Left renal cortex interstitium (tissue), 4 donors: ENCODE measurements at places on chromosomes 11 and 22. TPM values are rescaled to one million over a fixed set of nuclear protein-coding genes. Genes with fewer than 3 reads are reported as not detected.

DNA sequence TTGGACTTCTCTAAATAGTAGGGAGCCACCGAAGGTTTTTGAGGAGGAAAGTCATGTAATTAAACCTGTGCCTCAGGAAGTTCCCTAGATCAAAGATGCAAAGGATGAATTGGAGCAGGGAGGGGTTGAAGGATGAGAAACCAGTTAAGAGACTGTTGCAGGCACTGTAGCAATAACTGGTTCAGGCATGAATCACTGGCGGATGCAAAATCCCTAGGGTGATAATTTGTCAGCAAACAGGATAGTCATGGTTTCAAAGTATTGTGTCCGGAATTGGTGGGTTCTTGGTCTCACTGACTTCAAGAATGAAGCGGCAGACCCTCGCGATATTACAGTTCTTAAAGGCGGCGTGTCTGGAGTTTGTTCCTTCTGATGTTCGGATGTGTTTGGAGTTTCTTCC is 19.9 kb downstream of the TRIOBP start:
- no peak for DNase-seq

Gene RIMBP3C
- polyA plus RNA-seq, result 0.32 TPM

Gene CBLIF
- polyA plus RNA-seq, result 0.11 TPM

DNA sequence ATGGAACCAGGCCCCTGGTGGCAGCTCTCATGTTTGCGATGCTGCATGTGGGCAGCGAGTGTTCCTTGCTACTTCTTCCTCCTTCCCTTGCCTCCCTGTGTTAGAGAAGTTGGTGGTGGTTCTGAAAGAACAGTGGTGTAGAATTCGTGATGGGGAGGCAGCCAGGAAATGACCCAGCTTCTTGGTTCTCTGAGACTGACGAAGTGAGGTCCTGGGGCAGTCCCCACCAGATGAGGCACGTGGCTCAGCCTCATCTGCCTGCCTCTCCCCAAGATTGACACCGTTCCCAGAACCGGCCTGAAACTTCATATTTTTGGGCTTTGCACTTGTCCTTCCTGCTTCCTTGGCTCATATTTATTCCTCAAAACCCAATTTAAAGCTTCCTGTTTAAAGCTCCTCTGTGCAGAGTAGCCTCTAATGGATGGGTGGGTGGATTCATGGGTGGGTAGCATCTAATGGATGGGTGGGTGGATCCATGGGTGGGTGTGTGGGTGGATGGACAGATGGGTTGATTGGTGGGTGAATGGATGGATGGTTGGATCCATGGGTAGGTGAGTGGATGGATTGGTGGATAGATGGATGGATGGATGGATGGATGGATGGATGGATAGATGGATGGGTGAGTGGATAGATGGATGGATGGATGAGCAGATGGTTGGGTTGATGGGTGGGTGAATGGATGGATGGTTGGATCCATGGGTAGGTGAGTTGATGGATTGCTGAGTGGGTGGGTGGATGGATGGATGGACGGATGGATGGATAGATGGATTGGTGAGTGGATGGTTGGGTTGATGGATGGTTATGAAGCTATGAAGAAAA is 77.3 kb upstream of the ATXN10 start:
- no peak for DNase-seq

- DNase-seq, result no peak
These were observed 29.8 kb downstream of the SREBF2 start for GRCh38 chr22:41862530-41863266.

DNA sequence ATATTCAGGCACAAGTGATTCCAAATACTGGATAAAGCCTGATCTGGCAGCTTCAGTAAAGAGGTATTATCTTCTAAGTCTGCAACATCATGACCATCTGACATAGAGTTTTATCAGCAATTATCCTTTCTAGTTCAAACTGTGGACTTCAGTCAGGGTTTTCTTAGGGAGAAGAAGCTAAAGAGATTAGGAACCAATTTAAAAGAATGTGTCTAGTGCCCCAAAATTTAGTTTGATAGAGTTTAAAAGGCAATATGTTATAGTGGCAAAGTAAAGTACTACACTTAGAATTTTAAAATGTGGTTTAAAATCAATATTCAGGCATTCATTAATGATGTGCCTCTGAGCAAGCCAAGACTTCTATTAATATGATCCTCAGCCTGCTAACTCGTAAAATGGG is 5.4 kb downstream of the PAK1 start:
- DNase-seq, result no peak

Gene CCDC179
- not detected for polyA plus RNA-seq

Gene GPHA2
- polyA plus RNA-seq, result 1.9 TPM

- DNase-seq, result no peak
These were observed 42.9 kb downstream of the LRRC32 start for GRCh38 chr11:76627606-76628005.

- DNase-seq, result no peak
These were observed 8.1 kb downstream of the SULT4A1 start for GRCh38 chr22:43854121-43854785.

GRCh38 chr11:1128311-1129142 is 29.2 kb upstream of the MUC5AC start:
- no peak for DNase-seq

Gene KCTD14
- 11.7 TPM for polyA plus RNA-seq

GRCh38 chr11:102007567-102008437 is 39.4 kb upstream of the CFAP300 start:
- DNase-seq, result peak; percentile 30

DNA sequence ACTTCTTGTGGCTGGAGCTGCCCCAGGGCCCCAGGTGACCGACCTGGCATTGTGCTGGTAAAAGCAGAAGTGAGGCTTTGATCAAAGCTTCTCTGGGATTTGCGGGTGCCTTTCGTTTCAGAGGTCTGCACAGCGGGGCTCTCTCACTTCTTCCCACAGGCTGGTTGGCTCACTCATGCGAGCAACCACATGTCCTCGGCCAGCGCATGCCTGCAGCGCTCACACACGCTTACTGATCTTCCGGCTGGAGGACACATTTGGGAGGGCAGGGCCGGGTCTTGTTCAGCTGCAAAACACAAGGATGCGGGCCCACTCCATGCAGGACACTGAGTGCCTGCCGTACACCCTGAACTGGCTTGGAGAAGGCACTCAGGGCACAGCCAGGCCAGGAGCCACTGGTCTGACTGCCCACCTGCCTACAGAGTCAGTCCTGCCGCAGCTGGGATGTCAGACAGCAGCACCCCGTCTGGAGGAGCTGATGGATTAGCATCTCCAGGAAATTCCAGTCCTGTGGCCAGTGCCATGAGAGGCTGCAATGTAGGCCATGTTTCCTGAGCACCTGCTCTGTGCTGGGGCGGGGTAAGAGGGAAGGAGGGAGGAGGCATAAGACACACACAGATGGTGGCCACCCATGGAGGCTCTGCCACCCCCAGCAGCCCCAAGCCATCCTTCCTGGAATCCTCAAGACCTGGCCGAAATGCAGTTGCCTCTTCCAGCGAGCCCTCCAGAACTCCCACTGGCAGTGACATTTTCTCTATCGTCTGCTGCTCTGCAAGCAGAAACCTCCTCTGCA is 1383.2 kb downstream of the BRD1 start:
- no peak for DNase-seq

DNA sequence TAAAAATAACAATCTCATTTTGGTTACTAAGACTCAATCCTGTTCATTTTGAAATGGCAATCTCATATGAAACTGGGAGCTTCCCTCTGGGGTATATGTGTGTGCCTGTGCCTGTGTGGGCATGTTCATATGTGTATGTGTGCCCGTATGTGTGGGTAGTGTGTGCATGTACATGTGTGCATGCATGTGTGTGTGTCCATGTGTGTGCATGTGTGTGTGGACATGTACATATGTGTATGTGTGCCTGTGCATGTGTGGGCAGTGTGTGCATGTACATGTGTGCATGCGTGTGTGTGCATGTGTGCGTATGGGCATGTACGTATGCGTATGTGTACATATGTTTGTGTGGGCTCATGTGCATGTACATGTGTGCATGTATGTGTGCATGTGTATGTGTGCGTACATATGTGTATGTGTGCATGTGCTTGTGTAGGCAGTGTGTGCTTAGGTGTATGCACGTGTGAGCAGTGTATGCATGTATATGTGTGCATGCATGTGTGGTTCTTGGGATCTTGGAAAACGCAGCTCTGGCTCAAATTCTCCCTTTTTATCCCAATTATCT is 24.5 kb upstream of the CACNG2 start:
- no peak for DNase-seq

Gene C11orf87
- polyA plus RNA-seq, result 0.29 TPM

Gene PDE3B
- polyA plus RNA-seq, result 6.8 TPM

Gene OR52H1
- polyA plus RNA-seq, result not detected

DNA sequence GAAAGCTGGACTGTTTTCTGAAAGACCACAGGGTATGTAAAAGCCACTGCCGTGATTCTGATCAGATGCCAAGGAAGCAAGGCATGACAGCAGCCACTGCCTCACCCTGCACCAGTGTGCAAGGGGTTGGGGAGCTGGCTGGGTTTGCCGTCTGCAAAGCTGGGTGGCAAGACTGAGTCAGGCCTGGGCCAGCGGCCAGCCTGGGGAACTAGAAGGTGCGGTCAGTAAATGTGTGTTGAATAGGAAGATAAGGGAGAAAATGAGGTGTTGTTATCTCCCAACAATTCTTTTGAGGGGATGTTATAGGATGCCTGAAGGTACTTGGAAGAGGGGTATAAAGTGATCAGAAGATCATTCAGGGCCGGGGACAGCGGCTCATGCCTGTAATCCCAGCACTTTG is 8.0 kb downstream of the VSTM5 start:
- DNase-seq, result no peak

DNA sequence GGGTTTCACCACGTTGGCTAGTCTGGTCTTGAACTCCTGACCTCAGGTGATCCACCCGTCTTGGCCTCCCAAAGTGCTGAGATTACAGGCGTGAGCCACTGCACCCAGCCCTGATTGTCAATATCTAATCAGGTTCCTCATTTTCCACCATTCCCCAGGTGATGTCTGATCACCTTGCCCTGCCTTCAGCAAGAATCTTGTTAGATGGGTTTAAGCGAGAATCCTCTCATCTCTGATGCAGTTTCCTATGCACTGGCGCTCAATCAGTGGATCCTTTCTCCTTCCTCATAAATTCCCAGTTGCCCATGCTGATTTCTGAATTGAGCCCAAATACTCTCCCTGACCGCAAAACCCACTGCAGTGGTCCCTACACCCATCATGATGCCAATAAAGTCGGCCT is 664 bp upstream of the ZC3H7B start:
- no peak for DNase-seq

DNA sequence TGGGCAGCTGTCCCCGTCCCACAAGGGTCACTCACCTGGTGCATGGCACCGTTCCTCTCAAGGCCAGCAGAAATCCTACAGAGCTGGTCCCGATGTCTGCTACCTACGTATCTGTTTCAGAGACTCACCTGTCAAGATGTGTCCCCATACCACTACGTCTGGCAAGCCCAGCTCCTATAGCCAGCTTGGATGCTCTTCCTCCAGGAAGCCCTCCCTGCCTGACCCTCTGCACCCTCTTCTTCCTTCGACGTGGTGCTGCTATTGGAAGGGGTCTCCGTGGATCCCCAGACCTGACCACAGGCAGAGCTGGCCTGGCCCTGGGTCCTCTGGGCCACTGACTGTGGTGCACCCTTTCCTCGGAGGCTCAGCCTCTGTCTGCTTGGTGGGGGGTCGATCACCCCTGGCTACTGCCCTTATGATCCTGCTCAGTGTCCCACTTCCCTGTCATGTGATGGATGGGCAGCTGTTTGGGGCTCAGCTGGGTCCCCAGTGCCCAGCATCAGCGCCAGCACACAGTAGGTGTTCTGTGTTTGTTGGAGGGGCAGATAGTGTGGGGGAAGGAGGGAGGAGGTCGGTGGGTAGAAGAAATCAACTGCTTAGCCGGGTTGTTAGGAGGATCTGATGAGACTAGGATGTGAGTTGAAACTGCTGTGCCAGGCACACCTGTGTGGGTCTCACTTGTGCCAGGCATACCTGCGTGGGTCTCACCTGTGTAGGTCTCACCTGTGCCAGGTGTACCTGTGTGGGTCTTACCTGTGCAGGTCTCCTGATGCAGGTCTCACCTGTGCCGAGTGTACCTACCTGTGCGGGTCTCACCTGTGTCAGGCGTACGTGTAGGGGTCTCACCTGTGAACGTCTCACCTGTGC is 21.7 kb upstream of the ARHGAP8 start:
- no peak for DNase-seq

DNA sequence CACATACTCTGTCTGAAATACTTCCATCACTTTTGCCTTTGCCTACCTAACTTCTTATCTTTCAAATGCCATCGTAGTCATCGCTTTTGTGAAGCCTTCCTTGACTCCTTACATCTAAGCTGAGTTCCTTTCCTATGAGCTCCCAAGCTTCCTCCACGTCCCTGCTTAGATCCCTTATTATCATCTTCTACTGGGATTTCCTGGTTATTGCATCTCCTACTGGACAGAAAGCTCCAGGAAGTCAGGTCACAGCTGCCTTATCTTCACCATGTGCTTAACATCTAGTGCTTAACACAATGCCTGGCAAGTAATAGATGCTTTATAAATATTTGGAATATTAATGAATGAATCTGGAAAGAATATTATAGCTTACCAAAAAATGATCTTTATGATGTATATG is 5.9 kb downstream of the YPEL4 start:
- DNase-seq, result no peak

Gene PNPLA5
- 0.16 TPM for polyA plus RNA-seq

GRCh38 chr11:59918480-59918879 is 19.8 kb upstream of the OOSP1 start:
- no peak for DNase-seq

Gene LIMK2
- polyA plus RNA-seq, result 69.0 TPM

- no peak for DNase-seq
These were observed 39.4 kb upstream of the LIN7C start for GRCh38 chr11:27545946-27546345.

Gene APOA5
- not detected for polyA plus RNA-seq

DNA sequence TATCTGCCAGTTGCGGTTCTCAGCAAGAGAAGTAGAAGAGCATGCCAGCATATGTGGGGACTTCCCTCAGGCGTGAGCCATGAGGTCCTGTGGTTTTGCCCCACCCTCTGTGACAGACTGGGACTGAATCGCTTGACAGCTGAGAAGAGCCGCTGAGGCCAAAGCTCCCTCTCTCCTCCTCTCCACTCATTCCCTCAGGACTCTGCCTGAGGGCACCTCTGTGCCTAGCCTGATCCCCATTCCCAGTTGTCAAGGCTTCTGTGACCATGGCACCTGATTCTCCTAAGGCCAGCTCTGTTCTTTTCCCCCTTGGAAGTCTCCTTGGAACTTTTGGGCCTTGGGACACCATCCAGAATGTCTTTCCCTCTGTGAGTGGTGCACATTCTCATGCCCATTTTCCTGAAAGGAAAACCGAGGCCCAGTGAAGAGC is 27.0 kb downstream of the ART5 start:
- no peak for DNase-seq

DNA sequence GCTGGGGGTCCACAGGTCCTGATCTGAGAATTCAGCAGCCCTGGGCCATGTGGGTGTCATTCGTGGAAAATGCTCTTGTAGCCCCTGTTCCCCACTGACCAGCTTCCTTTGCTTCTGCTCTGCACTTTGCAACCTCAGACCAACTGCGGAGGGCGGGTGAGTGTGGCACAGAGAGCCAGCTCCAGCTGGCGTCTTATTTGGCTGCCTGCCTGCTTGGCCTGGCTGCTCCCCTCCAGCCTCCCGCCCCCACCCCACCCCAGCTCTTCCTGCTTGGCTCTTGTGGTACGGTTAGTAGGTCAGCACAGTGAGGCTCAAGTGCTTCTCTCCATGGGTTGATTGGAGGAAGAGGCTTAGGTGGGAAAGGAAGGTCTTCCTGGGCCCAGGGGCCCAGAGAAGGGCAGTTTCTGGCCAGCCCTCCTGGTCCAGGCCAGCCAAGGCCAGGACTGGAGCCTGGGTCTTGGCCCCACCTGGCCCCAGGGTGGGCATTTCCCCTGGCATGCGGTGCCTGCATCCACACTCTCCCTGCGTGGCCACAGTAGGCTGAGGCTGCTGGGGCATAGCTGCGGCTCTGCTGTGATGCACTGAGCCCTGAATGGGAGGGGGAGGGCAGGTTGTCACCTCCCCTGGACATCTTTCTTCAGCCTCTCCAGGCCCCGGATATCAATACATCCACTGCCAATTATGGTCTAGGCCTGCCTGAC is 26.5 kb downstream of the MYO7A start:
- DNase-seq, result no peak

Gene SF1
- polyA plus RNA-seq, result 289 TPM
